HepG2 (cell line): ENCODE measurements at places on chromosomes 5 and 9. TPM values are rescaled to one million over a fixed set of nuclear protein-coding genes. Genes with fewer than 3 reads are reported as not detected.

DNA sequence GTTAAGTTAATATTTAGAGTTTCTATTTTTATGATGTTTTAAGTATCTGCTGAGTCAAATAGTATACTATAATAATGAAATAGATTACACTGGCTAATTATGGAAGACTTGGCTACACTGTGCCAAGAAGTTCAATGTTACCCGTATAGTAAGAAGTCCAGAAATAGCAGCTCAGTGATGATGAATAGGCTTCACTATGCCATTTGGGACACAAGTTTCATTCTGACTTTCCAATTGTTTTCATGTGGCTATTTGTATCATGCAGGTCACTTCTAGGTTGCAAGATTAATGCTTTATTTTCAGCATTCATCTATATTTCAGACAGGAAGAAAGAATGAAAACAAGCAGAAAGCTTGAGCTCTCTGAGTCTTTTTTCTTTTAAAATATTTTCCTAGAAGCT lies 194.5 kb upstream of the RIOK2 start:
- H3K4me3 ChIP-seq, result no peak overlapping the region
- H3K4me1 ChIP-seq, result no peaks in the 10 kb centered on the region
- no peak overlapping the region for H3K27ac ChIP-seq
- DNase-seq, result no peak

- no peak overlapping the region for H3K27ac ChIP-seq
- no peak for DNase-seq
- peaks cover 98% of the 10 kb centered on the region for H3K36me3 ChIP-seq
- no peak overlapping the region for H3K4me3 ChIP-seq
- H3K27me3 ChIP-seq, result no peaks in the 10 kb centered on the region
Measured at GRCh38 chr9:104787306-104788015, 23.5 kb downstream of the NIPSNAP3B start.

GRCh38 chr9:137034039-137034708 lies 2.3 kb upstream of the FUT7 start:
- no peak overlapping the region for H3K4me3 ChIP-seq
- H3K27ac ChIP-seq, result no peak overlapping the region
- no peaks in the 10 kb centered on the region for H3K36me3 ChIP-seq
- no peaks in the 10 kb centered on the region for H3K27me3 ChIP-seq
- H3K4me1 ChIP-seq, result peaks cover 57% of the 10 kb centered on the region
- DNase-seq, result no peak

Gene NDST1
- 22.1 and 26.2 TPM in 2 replicates for total RNA-seq

DNA sequence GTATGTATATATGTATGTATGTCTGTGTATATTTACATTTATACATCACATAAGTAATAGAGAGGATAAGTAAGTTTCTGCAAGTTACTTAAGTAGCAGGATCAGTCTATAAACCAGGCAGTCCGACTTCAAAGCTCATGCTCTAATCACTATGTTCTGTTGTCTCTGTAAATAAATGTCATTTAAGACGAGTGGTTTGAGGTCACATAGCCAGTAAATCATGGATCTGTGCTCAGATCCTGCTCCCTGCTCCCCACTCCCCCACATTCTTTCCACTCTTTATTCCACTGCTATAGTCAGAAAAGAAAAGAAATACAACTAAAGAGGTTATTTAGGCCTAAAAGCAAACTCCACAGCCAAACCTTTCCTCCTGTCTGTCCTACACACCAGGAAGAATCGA lies 90.4 kb downstream of the SERINC5 start:
- no peak overlapping the region for H3K4me3 ChIP-seq
- peaks cover 20% of the 10 kb centered on the region; the same call in 2 of the 3 replicates for H3K36me3 ChIP-seq
- peak; percentile 60 for DNase-seq
- peak overlapping the region; percentile 55 for H3K27ac ChIP-seq
- H3K27me3 ChIP-seq, result no peaks in the 10 kb centered on the region
- H3K4me1 ChIP-seq, result peaks cover 20% of the 10 kb centered on the region

DNA sequence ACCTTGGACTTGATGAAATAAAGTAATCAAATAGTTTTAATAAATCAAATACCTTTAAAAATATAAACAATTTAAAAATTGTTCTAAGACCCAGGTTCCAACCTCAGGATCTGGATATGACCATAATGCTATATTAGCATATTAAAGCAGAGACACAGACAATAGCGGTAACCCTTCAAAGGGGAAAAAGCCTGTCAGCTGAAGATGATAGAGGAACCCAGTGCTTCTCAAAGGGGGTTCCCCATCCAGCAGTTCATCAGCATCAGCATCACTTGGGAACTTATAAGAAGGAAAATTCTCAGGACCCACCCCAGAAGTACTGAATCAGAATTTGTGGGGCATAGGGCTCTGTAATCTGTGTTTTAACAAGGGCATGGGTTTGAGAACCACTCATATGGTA lies 519.6 kb downstream of the RAB3C start:
- no peak for DNase-seq
- no peaks in the 10 kb centered on the region; the same call in 1 of the 2 replicates for H3K27me3 ChIP-seq
- H3K36me3 ChIP-seq, result no peaks in the 10 kb centered on the region
- no peak overlapping the region for H3K27ac ChIP-seq
- H3K4me3 ChIP-seq, result no peak overlapping the region

Gene PCDHB10
- total RNA-seq, result not detected in 2 replicates

Gene PCDHA3
- not detected in 2 replicates for total RNA-seq

Gene SNX30
- 12.4 and 18.9 TPM in 2 replicates for total RNA-seq

Gene EGFLAM
- not detected in 2 replicates for total RNA-seq

- H3K36me3 ChIP-seq, result peaks cover 48% of the 10 kb centered on the region
- H3K4me3 ChIP-seq, result no peak overlapping the region
- H3K4me1 ChIP-seq, result peaks cover under 1% of the 10 kb centered on the region; the same call in 1 of the 2 replicates
- no peak overlapping the region for H3K27ac ChIP-seq
- no peak for DNase-seq
- H3K27me3 ChIP-seq, result no peaks in the 10 kb centered on the region
Measured at GRCh38 chr9:114310471-114311450, 12.1 kb upstream of the ORM1 start.

Gene TEX53
- not detected in 2 replicates for total RNA-seq

DNA sequence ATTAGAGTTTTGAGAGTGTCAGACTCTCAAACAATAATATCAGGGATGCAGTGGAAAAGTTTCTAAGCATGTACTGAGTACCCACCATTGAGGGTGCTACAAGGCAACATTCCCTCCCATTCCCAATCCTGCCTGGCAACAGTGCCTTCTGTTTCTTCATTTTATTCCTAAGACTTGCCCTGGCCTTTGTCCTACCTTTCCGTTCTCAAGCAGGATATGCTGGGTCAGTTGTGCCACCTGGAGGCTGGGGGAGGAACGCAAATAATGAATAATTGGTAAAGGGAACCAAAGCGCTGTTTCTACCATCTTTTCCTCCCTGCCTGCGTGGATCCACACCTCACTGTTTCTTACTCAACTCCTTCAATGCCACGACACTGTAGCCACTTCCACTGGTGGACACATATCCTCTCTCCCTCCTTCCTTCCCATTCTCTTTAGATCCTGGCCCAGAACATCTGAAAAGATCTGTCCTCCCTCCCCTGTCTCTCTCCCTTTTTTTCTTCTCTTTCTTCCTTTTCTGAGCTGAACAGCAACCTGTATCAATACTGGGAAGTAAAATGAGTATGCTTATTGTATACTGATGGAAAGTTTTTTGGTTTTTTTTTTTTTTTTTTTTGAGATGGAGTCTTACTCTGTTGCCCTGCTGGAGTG lies 149.5 kb downstream of the C9orf152 start:
- peaks cover 19% of the 10 kb centered on the region; the same call in 1 of the 2 replicates for H3K4me1 ChIP-seq
- no peak overlapping the region for H3K4me3 ChIP-seq
- peak; percentile 53 for DNase-seq
- no peak overlapping the region for H3K27ac ChIP-seq

Gene MARCOL
- total RNA-seq, result not detected in 2 replicates
